ENCODE measurements at places on chromosomes 5 and 9. TPM values are rescaled to one million over a fixed set of nuclear protein-coding genes. Genes with fewer than 3 reads are reported as not detected.

The TMED7 gene
- total RNA-seq = 36.8 TPM

The ANKDD1B gene
- total RNA-seq = 0.21 TPM

DNA sequence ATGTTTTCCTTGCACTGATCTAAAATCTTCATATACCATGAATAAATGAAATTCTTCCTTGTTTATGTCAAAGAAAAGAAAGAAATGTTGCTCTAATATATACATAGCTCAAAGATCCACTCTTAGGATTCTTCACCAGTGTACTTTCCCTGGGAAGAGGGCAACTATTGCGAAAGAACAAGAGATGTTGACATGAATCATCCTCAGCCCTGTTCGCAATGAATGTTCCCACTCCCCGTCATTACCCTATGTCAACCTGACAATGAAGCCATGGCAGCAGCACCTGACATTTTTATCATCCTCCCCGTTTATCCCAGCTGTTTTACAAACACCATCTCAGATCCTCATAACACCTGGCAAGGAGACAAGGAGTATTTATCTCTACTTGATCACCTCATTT lies 409.1 kb upstream of the GRIA1 start:
- no peak for DNase-seq
- no peak overlapping the region for H3K27ac ChIP-seq
- H3K4me3 ChIP-seq = no peak overlapping the region
- H3K4me1 ChIP-seq = no peaks in the 10 kb centered on the region
- H3K36me3 ChIP-seq = peaks cover 2% of the 10 kb centered on the region
- no peaks in the 10 kb centered on the region for H3K27me3 ChIP-seq

The CCNJL gene
- total RNA-seq = not detected

- H3K27ac ChIP-seq = no peak overlapping the region
- no peaks in the 10 kb centered on the region for H3K27me3 ChIP-seq
- no peaks in the 10 kb centered on the region for H3K4me1 ChIP-seq
- DNase-seq = no peak
Measured at GRCh38 chr5:106399391-106399790, 1271.3 kb downstream of the EFNA5 start.

DNA sequence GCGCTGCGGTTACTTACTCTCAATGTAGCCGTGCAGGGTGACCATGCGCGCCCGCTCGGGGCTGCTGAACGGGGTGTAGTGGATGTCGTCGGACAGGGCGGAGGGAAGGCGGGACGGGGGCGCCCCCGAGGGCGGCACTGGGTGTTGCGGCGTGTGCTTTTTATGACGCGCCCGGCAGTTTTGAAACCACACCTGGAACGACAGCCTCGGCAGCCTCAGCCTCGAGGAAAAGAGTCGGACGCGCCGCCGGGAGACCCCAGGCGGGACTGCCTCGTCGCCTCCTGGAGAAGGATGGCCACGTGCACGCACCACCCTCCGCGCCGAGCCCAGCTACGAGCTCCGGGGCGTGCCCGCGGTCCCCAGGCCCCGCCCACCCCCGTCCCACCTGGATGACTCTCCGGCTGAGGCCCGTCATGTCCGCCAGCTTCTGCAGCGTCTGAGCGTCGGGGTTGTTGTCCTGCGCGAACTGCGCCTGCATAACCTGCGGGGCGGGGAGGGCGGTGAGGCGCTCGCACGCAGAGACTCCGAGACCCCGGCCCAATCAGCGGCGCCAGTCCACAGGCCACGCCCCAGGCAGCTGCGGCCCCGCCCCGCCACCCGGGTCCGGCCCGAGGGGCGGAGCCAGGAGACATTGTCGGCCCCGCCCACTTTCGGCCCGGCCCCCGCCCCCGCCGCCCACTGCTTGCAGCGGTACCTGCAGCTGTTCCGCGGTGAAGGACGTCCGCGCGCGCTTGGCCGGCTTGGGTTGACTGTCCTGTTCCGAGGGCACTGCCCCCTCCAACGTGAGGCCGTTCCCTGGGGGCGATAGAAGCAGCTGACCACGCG lies 15.0 kb downstream of the LHX6 start:
- H3K4me3 ChIP-seq = peak overlapping the region; percentile 36
- DNase-seq = peak; percentile 80
- no peak overlapping the region for H3K27ac ChIP-seq

- no peak overlapping the region for H3K27ac ChIP-seq
- no peak for DNase-seq
- no peaks in the 10 kb centered on the region for H3K27me3 ChIP-seq
Measured at GRCh38 chr9:92618633-92619225, 51.2 kb downstream of the IPPK start.

- no peak overlapping the region for H3K27ac ChIP-seq
- H3K36me3 ChIP-seq = peaks cover 35% of the 10 kb centered on the region
- H3K4me3 ChIP-seq = no peak overlapping the region
- H3K4me1 ChIP-seq = peaks cover 15% of the 10 kb centered on the region
Measured at GRCh38 chr5:65812648-65813047, 90.6 kb downstream of the NLN start.

DNA sequence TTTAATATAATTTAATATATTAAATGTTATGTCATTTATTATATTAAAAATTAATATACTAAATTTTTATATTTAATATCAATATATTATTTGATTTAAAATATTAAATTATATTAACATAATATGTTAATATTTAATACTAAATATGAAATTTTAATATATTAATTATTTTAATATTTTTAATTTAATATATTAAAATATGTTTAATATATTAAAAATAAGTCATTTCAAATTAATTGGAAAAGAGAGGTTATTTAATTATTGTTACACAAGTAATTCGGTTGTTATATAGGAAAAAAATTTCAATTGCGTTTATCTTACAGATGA lies 114.2 kb downstream of the LIFR start:
- no peaks in the 10 kb centered on the region for H3K4me1 ChIP-seq
- no peak overlapping the region for H3K4me3 ChIP-seq

GRCh38 chr9:3868012-3868411 lies 342.2 kb upstream of the RFX3 start:
- no peak overlapping the region for H3K4me3 ChIP-seq
- H3K4me1 ChIP-seq = peaks cover 15% of the 10 kb centered on the region
- H3K27ac ChIP-seq = no peak overlapping the region
- peak; percentile 22 for DNase-seq
- H3K36me3 ChIP-seq = no peaks in the 10 kb centered on the region

DNA sequence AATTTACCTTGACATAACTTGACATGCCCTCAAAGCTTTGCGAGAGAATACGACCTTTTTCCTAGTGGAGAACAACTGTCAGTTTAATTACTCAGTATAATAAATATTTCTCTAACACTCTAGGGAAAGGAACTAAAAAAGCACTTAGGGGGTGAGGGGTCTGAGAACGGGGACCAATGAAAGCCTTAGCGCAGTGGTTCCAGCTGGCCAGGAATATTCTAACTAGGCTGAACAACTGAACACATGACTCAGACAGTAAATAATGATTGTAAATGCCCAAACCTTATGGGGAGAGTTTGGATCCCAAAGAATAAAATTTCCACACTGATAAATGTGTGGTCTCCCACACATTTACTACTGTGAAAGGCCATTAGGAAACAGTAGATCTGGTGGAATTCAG lies 14.9 kb downstream of the MYO10 start:
- no peak overlapping the region for H3K27ac ChIP-seq
- no peak overlapping the region for H3K4me3 ChIP-seq
- DNase-seq = no peak
- peaks cover 2% of the 10 kb centered on the region for H3K4me1 ChIP-seq
- H3K27me3 ChIP-seq = peaks cover 2% of the 10 kb centered on the region
- H3K36me3 ChIP-seq = no peaks in the 10 kb centered on the region

- H3K4me1 ChIP-seq = peaks cover 2% of the 10 kb centered on the region
- no peaks in the 10 kb centered on the region for H3K27me3 ChIP-seq
- H3K36me3 ChIP-seq = no peaks in the 10 kb centered on the region
- no peak overlapping the region for H3K27ac ChIP-seq
- H3K4me3 ChIP-seq = no peak overlapping the region
Measured at GRCh38 chr5:177107159-177107558, 20.4 kb downstream of the FGFR4 start.

DNA sequence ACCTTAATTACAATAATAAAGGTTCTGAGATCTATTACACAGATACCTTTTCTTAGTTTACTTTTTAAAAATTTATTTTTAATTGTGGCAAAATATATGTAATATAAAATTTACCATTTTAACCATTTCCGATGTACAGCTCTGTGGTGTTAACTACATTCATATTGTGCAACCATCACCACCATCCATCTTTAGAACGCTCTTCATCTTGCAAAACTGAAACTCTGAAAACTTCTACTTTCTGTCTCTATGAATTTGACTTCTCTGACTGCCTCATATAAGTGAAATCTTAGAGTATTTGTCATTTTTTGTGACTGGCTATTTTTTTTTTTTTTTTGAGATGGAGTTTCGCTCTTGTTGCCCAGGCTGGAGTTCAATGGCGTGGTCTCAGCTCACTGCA lies 26.8 kb downstream of the WWC1 start:
- H3K36me3 ChIP-seq = no peaks in the 10 kb centered on the region
- H3K4me1 ChIP-seq = no peaks in the 10 kb centered on the region
- no peak for DNase-seq
- no peaks in the 10 kb centered on the region for H3K27me3 ChIP-seq
- no peak overlapping the region for H3K4me3 ChIP-seq
- no peak overlapping the region for H3K27ac ChIP-seq

All from activated CD4-positive, alpha-beta T cell treated with anti-CD3 and anti-CD28 coated beads for 36 hours (primary cell).